ENCODE measurements at places on chromosomes 7 and 10.

DNA sequence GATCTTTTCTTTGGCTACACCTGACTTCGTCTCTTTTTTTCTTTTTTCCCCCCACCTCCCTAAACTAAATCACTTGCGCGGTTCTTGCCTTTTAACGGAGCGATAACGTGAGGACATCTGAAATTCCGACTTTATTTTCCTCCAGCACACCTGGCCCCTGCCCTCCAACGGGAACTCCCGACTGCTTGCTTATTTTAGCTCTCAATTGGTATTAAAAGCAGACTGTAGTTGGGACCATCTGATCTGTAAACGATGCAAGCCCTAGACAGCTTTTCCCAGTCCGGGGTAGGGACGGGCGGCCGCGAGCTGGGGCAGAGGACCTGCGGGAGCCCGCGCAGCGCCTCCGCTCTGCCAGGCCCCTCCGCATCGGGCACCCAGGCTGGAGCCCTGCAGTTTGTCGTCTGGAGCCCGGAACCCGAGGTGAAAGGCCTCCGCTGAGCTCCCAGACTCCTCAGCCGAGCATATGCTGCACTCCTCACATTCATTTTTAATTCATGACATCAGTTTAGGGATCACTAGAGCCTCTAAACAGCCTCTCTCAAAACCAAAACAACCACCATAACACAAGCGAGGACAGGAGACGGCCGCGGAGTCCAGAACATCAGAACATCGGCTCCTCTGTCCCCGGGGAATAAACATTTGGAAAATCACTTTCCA is 10.0 kb upstream of the EMX2 start:
- no peak for DNase-seq

DNA sequence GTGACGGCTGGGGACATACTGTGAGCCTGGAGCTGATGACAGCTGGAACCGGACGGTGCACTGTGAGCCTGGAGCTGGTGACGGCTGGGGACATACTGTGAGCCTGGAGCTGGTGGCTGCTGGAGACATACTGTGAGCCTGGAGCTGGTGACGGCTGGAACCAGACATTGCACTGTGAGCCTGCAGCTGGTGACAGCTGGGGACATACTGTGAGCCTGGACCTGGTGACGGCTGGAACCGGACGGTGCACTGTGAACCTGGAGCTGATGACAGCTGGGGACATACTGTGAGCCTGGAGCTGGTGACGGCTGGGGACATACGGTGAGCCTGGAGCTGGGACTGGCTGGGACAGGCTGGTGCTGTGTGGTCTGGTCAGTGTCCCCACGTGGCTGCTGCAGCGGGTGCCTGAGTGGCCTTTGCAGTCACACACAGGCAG is 47.9 kb downstream of the PTPRN2 start:
- no peak for DNase-seq

GRCh38 chr10:72244573-72245038 is 28.5 kb upstream of the ASCC1 start:
- no peak for DNase-seq

GRCh38 chr7:38232502-38233366 is 40.7 kb downstream of the TARP start:
- DNase-seq: no peak

DNA sequence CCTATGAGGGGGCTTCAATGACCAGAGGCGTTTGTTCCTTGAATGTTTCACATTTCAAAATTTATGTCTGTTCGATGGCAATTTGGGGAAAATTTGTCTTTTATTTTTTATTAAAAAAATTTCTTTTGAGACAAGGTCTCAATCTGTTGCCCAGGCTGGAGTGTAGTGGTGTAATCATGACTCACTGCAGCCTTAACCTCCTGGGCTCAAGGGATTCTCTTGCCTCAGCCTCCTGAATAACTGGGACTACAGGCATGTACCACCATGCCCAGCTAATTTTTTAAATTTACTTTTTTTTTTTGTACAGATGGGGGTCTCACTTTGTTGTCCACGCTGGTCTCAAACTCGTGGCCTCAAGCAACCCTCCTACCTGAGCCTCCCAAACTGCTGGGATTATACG is 39.7 kb downstream of the OTUD1 start:
- DNase-seq: no peak
